Esophagus muscularis mucosa (tissue), 4 donors: ENCODE measurements at places on chromosomes 5 and 9.
A peak's percentile ranks its signal among the peaks of the same experiment; 100 is the strongest.

DNA sequence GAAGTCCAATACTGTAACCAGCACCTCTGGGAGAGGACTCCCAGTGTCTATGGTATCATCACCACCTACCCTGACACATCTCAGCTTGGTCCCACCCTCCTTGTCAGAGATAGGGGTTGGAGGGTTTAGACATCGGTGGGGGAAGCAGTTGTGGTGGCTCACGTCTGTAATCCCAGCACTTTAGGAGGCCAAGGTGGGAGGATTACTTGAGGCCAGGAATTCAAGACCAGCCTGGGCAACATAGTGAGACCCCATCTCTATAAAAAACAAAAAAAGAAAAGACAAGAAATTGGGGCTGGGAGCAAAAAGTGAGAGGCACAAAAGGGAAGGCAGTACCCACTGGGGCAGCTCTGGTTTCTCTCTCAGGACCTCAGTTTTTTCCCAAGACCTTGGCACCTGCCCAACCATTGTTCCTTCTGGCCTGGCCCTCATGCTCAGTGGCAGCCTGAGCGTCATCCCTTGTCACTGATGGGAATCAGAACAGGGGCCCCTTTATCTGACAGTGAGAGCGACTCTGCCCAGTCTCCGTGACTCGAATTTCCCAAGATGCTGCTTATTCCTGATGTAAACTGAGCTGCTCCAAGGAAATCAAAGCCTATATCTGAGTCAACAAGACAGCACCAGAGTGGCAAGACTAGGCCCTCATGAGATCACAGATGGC lies 80.5 kb upstream of the HSPA9 start:
- H3K27me3 ChIP-seq: peaks cover 10% of the 10 kb centered on the region
- peak overlapping the region; percentile 26 for H3K27ac ChIP-seq
- no peak overlapping the region for H3K4me3 ChIP-seq
- peaks cover 6% of the 10 kb centered on the region for H3K4me1 ChIP-seq
- DNase-seq: no peak
- H3K36me3 ChIP-seq: no peaks in the 10 kb centered on the region

DNA sequence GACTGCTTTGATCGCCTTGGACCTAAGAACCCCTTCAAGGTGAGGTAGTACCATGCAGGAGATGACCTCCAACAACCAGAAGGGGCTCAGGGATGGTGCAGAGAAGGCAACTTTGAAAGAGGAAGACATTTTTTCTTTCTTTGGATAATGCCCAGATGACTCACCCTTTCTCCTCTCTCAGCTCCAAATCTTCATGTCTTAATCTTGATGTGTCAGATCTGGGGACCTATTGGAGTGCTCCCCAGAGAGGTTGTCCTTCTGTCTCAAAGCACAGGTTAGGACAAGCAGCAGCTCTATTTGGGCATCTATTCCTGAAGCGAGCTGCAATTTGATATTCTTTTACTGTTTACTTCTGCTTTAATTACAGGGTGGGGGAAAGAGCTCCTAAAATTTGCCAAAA lies 229.9 kb upstream of the MAP3K1 start:
- DNase-seq: no peak
- H3K27ac ChIP-seq: peak overlapping the region; percentile 69
- H3K4me3 ChIP-seq: no peak overlapping the region
- no peaks in the 10 kb centered on the region for H3K36me3 ChIP-seq
- H3K27me3 ChIP-seq: no peaks in the 10 kb centered on the region

- H3K36me3 ChIP-seq: no peaks in the 10 kb centered on the region
- H3K27me3 ChIP-seq: no peaks in the 10 kb centered on the region
- no peak overlapping the region for H3K27ac ChIP-seq
- no peak overlapping the region for H3K4me3 ChIP-seq
Observed at GRCh38 chr9:79007701-79008483, 563.9 kb upstream of the TLE4 start.

DNA sequence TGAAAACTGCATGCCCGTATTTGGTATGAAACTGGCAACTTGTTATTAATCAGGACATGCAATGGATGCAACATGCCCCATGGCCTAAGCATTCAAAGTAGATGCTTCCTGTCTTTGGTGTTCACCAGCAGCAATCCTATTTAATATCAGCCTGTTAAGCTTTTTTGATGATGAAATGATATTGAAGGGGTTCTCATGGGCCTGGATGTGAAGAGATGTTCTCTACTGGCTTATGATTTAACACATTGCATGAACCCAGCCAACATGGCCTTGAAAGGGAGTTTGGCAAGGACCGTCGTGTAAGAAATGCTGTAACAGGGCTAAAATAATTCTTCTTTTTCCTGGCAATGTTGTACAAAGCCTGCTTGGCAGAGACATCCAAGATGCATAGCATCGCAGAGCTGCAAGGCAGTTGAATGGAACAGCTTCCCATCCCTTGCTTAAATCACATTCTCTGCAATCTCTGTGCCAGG lies 111.2 kb downstream of the SMARCA2 start:
- no peak overlapping the region for H3K4me3 ChIP-seq
- peaks cover 54% of the 10 kb centered on the region for H3K4me1 ChIP-seq
- H3K36me3 ChIP-seq: peaks cover 22% of the 10 kb centered on the region

DNA sequence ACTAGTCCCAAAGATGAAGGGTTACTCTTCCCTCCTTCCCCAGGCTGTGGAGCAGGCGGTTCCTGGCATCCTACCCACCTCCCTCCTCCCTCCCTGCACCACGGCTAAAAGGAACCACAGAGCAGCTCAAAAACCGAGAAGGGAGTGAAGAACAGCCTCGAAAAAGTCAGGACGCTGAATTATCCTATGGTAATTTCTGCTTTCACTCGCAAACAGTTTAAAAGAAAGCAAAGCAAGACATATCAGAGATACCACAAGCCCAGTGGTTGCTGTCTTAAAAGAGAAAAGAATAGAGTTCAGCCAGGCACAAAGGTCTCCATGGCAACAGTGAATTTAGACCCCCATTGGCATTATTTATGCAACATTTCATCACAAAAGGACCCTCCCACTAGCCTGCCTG lies 315.4 kb downstream of the CTNND2 start:
- no peak overlapping the region for H3K4me3 ChIP-seq
- no peak overlapping the region for H3K27ac ChIP-seq
- H3K27me3 ChIP-seq: no peaks in the 10 kb centered on the region
- no peaks in the 10 kb centered on the region for H3K4me1 ChIP-seq
- no peaks in the 10 kb centered on the region for H3K36me3 ChIP-seq
- no peak for DNase-seq

- no peak overlapping the region for H3K27ac ChIP-seq
- peaks cover 3% of the 10 kb centered on the region for H3K4me1 ChIP-seq
- no peak for DNase-seq
- no peak overlapping the region for H3K4me3 ChIP-seq
Observed at GRCh38 chr5:69213513-69214215, 21.0 kb upstream of the CDK7 start.

DNA sequence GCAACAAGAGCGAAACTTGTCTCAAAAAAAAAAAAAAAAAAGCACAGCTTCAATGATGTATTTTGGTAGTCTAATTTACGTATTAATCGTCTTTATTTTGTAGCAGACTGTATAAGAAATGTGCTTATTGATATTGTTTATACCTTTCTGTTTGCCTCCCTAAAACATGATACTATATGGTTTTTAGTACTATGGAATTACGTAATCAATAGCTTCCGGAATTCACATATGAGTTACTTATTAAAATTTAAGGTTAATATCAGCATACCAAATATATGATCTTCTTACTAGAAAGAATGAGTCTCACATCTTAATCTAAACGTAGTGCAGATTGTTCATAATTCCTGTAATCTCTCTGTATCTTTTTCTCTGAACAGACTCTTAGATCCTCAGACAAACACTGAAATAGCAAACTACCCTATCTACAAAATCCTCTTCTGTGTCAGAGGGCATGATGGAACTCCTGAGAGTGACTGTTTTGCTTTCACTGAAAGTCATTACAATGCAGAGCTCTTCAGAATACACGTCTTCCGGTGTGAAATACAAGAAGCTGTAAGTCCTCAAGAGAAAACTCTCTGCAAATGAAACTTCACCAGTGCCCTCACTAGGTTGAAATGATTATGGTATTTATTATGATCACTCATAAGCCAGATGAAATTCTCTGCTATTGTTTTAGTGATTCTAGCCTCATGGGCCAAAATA lies 44.4 kb upstream of the GPR21 start:
- H3K27me3 ChIP-seq: no peaks in the 10 kb centered on the region
- H3K27ac ChIP-seq: no peak overlapping the region
- no peaks in the 10 kb centered on the region for H3K4me1 ChIP-seq
- H3K4me3 ChIP-seq: no peak overlapping the region
- peaks cover 14% of the 10 kb centered on the region for H3K36me3 ChIP-seq

DNA sequence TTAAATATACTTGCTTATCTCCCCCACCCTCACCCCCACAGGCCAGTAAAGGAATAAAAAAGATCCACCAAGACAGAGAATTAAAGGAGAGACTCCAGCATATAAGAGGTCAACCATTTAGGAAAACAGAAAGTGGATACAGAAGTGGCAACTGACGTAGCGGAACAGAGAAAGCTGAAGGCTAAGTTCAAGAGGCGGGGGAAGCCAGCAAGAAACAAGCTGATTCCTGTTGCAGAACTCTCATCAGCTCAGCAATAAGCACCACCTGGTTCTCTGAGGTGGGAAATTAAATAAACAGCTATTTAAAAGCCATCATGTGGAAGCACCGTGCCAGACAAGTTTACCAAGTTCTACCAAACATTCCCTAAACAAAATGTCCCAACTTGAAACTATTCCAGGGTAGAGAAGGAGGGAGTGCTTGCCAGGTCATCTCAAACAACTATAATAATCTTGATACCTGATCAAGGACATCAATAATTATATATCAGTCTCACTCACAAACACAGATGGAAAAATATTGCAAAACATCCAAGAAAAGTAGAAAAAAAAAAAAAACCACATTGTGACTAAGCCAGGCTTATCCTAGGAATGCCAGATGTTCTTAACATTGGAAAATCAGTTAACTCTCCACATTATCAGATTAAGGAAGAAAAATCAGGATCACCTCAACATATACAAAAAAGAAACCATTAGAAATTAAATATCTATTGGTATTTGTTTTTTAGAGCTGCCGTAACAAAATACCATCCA lies 7.3 kb upstream of the ARL15 start:
- no peaks in the 10 kb centered on the region for H3K27me3 ChIP-seq
- no peak overlapping the region for H3K4me3 ChIP-seq
- H3K27ac ChIP-seq: no peak overlapping the region
- no peak for DNase-seq

GRCh38 chr9:114060711-114061110 lies 17.4 kb downstream of the AMBP start:
- H3K36me3 ChIP-seq: no peaks in the 10 kb centered on the region
- no peaks in the 10 kb centered on the region for H3K4me1 ChIP-seq
- DNase-seq: no peak
- no peak overlapping the region for H3K4me3 ChIP-seq

- no peak for DNase-seq
- H3K4me3 ChIP-seq: no peak overlapping the region
- peak overlapping the region; percentile 96 for H3K27ac ChIP-seq
- peaks cover 24% of the 10 kb centered on the region for H3K4me1 ChIP-seq
- H3K36me3 ChIP-seq: no peaks in the 10 kb centered on the region
- no peaks in the 10 kb centered on the region for H3K27me3 ChIP-seq
Observed at GRCh38 chr5:159210210-159210661, 883 bp upstream of the RNF145 start.

- no peak for DNase-seq
- no peak overlapping the region for H3K27ac ChIP-seq
- no peaks in the 10 kb centered on the region for H3K27me3 ChIP-seq
- no peak overlapping the region for H3K4me3 ChIP-seq
- H3K4me1 ChIP-seq: no peaks in the 10 kb centered on the region
Observed at GRCh38 chr9:9521033-9521779, 1091.6 kb downstream of the PTPRD start.
